ENCODE measurements at places on chromosomes 2 and 18. TPM values are rescaled to one million over a fixed set of nuclear protein-coding genes. Genes with fewer than 3 reads are reported as not detected.

The IL36RN gene
- total RNA-seq, result not detected

DNA sequence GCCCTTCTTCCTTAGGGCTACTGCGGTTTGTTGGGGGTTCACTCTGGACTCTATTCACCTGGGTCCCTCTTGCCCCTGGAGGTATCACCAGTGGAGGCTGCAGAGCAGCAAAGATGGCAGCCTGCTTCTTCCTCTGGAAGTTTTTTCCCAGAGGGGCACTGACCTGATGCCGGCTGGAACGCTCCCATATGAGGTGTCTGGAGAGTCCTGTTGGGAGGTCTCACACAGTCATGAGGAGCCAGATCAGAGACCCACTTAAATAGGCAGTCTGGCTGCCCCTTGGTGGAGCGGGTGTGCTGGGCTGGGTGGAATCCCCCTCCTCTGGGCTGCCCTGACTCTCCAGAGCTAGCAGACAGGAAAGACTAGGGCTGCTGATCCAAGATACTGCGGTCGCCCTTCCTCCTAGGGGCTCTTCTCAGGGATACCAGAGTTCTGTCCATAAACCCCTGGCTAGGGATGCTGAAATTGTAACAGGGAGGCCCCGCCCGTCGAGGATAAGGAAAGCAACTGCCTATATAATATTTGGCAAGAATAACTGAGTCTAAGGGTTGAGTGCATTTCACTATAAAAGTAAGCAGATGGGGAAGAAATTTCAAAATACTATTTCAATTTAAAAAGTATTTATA, 140.7 kb downstream of the NOL4 start:
- H3K27ac ChIP-seq, result no peak overlapping the region
- DNase-seq, result no peak
- no peak overlapping the region for H3K4me3 ChIP-seq
- H3K4me1 ChIP-seq, result no peaks in the 10 kb centered on the region
- H3K27me3 ChIP-seq, result no peaks in the 10 kb centered on the region

The TCF23 gene
- not detected for total RNA-seq

DNA sequence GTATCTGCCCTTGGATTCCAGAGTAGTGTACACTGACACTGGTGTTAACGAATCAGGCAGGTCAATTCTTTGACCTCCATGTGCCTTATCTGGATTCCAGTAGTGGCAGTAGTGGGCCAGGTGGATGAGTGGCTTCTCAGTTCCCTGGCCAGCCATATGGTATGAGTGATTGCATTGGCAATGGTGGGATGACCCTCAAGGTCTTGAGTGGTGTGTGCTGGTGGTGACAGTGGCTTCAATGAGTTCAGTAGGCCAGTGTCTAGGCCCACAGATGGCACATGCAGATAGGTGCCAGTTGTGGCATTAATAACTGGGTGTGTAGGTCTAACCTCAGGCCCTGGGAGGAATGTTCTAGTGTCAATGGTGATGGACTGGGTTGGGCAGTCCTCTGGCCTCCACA, 674.1 kb upstream of the NXPH2 start:
- no peaks in the 10 kb centered on the region for H3K27me3 ChIP-seq
- H3K4me1 ChIP-seq, result no peaks in the 10 kb centered on the region
- H3K4me3 ChIP-seq, result no peak overlapping the region
- DNase-seq, result no peak
- H3K27ac ChIP-seq, result no peak overlapping the region
- no peaks in the 10 kb centered on the region for H3K36me3 ChIP-seq

DNA sequence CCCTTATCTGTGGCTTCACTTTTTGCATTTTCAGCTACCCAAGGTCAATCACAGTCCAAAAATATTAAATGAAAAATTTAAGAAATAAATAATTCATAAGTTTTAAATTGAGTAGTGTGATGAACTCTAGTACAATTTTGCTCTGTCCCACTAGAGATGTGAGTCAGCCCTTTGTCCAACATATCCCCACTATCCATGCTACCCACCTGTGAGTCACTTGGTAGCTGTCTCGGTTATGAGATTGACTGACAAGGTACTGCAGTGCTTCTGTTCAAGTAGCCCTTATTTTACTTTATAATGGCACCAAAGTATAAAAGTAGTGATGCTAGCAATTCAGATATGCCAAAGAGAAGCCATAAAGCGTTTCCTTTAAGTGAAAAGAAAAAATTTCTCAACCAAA, 28.8 kb downstream of the ADCY3 start:
- no peaks in the 10 kb centered on the region for H3K4me1 ChIP-seq
- DNase-seq, result no peak
- H3K27me3 ChIP-seq, result no peaks in the 10 kb centered on the region
- no peak overlapping the region for H3K27ac ChIP-seq
- peaks cover 29% of the 10 kb centered on the region for H3K36me3 ChIP-seq
- no peak overlapping the region for H3K4me3 ChIP-seq

- peaks cover 21% of the 10 kb centered on the region for H3K27me3 ChIP-seq
- no peak overlapping the region for H3K27ac ChIP-seq
- H3K4me3 ChIP-seq, result no peak overlapping the region
Measured at GRCh38 chr2:170386554-170386953, 208.6 kb downstream of the MYO3B start.

The CDH19 gene
- not detected for total RNA-seq

DNA sequence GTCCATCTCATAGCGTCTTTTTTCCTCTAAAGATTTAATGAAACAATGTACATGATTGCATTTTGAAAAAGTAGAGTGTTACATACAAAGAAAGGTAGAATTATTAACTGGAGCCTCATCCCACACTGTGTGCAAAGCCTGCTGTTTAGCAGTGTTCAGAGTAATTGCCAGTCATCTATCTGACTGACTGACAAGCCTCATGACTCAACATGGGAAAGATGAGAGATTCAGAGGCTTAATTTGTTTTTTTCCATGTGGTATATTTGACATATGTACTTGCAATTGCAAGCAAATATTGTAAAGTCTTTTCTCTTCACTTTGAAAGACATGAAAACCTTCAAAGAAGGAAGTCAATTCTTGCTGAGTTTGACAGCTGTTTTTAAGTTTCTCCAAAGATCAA, 14.7 kb downstream of the PCARE start:
- DNase-seq, result no peak
- H3K27ac ChIP-seq, result peak overlapping the region; percentile 2
- no peaks in the 10 kb centered on the region for H3K36me3 ChIP-seq
- H3K4me3 ChIP-seq, result no peak overlapping the region

DNA sequence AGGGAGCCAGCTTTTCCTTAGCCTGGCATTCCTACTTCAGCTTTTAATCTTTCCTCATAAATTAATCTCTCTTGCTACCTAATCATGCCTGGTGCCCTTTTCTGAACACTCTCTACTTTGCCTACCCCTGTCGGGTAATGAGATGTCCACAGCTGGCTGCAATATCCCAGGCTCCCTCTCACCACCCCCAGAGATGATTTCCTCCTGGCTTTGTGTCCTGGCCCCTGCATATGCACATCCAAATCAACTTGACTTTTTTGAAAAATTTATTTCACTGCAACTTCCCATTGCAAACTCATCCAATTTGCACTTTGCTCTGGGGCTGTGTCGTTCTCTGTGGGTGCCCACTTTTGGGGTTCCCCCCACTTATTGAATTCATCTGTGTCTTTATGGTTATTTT, 218.1 kb upstream of the SKOR2 start:
- H3K27ac ChIP-seq, result no peak overlapping the region
- no peaks in the 10 kb centered on the region for H3K36me3 ChIP-seq
- H3K4me3 ChIP-seq, result no peak overlapping the region

DNA sequence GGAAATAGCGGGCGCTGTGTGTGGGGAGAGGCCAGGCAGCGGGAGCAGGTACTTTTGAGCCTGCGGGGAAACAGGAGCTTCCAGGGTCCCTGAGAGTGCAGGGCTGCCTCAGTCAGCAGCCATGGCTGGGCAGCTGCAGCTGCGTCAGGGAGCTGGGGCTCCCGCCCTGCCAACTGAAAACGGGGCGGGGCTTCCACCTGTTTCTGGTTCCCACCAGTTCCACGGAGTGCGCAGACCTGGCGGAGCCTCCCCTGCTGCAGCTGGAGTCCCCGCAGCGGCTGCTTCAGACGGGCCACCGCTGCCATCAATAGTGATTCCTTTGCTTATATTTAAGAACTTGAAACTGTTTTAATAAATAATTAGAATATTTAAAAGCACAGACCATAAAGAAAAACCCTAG, 30.6 kb upstream of the RPRM start:
- no peak for DNase-seq
- no peak overlapping the region for H3K4me3 ChIP-seq
- no peak overlapping the region for H3K27ac ChIP-seq

- peaks cover 14% of the 10 kb centered on the region for H3K4me1 ChIP-seq
- no peak for DNase-seq
- no peak overlapping the region for H3K4me3 ChIP-seq
- H3K36me3 ChIP-seq, result peaks cover 20% of the 10 kb centered on the region
- no peak overlapping the region for H3K27ac ChIP-seq
- peaks cover 58% of the 10 kb centered on the region for H3K27me3 ChIP-seq
Measured at GRCh38 chr18:57428221-57429150, 6.7 kb upstream of the ONECUT2 start.

GRCh38 chr2:47205576-47206141, 50.6 kb upstream of the STPG4 start:
- no peak overlapping the region for H3K4me3 ChIP-seq
- H3K27ac ChIP-seq, result no peak overlapping the region
- H3K36me3 ChIP-seq, result no peaks in the 10 kb centered on the region
- no peak for DNase-seq
- H3K27me3 ChIP-seq, result peaks cover 3% of the 10 kb centered on the region

- H3K27me3 ChIP-seq, result no peaks in the 10 kb centered on the region
- peaks cover 12% of the 10 kb centered on the region for H3K36me3 ChIP-seq
- H3K4me3 ChIP-seq, result no peak overlapping the region
- no peak overlapping the region for H3K27ac ChIP-seq
Measured at GRCh38 chr18:80112624-80113248, 3.7 kb downstream of the ADNP2 start.

DNA sequence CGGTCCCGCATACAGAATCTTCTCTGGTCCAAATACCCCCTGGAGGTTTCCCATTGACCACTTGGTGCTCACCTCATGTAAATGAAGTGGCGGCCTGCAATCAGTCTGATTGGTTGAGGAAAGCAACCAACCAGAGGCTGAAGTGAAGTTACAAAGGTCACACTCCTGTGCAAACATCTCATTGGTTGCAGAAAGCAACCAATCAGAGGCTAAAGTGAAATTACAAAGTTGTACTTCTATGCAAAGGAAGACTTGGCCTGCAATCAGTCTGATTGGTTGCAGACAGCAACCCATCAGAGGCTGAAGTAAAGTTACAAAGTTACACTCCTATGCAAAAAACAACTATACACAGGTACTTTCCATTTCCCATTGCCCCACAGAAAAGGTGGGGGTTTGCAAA, 2.5 kb upstream of the SP100 start:
- no peaks in the 10 kb centered on the region for H3K27me3 ChIP-seq
- DNase-seq, result peak; percentile 35
- peaks cover 57% of the 10 kb centered on the region for H3K4me1 ChIP-seq

DNA sequence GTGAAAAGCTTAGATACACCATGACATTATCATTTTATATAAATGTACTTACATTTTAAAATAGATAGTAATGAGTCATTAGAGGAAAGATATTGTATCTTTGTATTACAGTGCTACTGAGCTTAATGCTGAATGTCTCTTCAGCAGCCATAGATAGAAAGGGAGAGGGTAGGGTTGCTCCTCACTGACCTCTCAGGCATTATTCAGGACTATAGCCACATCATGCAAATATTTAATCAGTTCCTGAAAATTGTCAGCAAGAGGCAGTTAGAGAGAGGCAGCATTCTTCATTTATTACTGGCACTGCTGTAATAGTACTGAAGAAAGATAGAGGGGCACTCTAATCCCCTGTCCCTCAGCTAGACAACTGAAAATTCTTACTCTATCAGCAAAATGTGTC, 242.0 kb upstream of the TANK start:
- H3K4me1 ChIP-seq, result no peaks in the 10 kb centered on the region
- DNase-seq, result no peak
- no peak overlapping the region for H3K4me3 ChIP-seq
- H3K36me3 ChIP-seq, result no peaks in the 10 kb centered on the region

DNA sequence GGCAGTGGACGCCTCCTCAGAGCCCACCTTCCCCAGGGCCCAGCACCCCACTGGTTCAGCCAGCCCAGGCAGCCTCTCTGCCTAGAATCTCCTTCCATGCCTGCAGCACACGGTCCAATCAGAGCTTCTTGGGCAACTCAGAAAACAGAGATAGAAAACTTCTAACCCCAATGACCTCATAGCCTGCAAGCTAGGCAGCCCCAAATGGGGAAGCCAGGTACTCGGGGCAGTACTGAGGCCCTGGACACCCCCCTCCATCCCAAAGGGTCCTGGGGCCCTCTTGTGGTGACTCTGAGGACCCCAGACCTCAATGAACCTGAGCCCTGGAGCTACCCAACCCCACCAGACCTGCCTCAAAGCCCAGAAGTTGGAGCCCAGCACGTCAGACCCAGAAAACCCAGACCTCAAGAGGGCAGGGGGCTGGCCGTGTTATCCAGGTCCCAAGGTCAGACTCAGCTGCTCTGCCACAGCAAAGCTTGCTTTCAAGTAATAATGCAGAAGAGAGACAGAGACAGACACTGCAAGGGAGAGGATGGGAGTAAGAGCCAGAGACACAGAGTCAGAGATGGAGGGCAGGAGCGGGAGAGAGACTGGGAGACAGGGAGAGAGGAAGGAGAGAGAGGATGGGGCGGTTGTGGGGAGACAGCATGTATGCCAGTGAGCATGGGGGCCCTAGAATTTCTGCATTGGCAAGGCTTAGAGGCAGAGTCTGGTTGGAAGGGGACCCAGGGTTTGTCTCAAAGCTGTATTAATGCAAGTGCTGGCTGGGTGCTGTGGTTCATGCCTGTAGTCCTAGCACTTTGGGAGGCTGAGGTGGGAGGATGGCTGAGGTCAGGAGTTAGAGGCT, 28.2 kb downstream of the SERTAD2 start:
- no peaks in the 10 kb centered on the region for H3K36me3 ChIP-seq
- H3K27me3 ChIP-seq, result no peaks in the 10 kb centered on the region
- H3K4me3 ChIP-seq, result no peak overlapping the region
- H3K27ac ChIP-seq, result no peak overlapping the region

The ANTXR1 gene
- total RNA-seq, result not detected

GRCh38 chr18:75489493-75490190, 62.1 kb upstream of the SMIM21 start:
- no peaks in the 10 kb centered on the region for H3K36me3 ChIP-seq
- no peak overlapping the region for H3K27ac ChIP-seq
- H3K4me3 ChIP-seq, result no peak overlapping the region
- H3K4me1 ChIP-seq, result no peaks in the 10 kb centered on the region
- DNase-seq, result no peak
- peaks cover 20% of the 10 kb centered on the region for H3K27me3 ChIP-seq

GRCh38 chr2:206423147-206423546, 20.2 kb upstream of the ADAM23 start:
- H3K36me3 ChIP-seq, result no peaks in the 10 kb centered on the region
- H3K27ac ChIP-seq, result no peak overlapping the region
- DNase-seq, result no peak

GRCh38 chr2:217372794-217373193, 512.9 kb upstream of the TNP1 start:
- no peak overlapping the region for H3K4me3 ChIP-seq
- no peak for DNase-seq
- no peaks in the 10 kb centered on the region for H3K4me1 ChIP-seq
- no peaks in the 10 kb centered on the region for H3K36me3 ChIP-seq
- no peak overlapping the region for H3K27ac ChIP-seq
